NCI-H1092 treated with DMSO at 0.1 percent for 48 hours (cell line): ENCODE measurements at places on chromosomes 16 and 17.
A peak's percentile ranks its signal among the peaks of the same experiment; 100 is the strongest.

DNA sequence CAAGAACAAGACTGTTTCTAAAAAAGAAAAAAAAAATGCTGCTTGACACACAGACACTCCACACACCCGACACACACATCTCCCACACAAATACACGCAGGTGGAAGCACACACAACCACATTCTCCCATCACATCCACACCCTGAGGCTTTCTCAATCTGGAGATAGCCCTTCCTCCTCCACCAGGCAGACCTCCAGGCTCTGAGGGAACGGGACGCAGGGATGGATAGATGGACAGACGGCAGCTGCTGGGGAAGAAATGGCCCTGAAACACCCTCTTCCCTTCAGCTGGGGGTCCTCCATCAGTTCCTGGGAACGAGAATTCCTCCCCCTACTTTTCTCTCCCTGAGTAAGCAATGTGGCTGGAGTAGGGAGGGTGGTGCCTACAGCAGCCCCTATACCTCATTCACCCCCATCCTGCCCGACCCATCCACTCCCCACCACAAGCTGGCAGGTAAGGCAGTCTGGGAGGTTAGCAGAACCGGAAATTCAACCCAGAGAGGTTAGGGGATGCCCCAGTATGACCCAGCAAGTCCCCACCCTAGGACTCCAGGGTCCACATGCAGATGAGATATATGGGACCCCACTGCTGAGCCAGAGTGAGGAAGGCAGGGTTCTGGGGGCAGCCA, 4.1 kb upstream of the LITAFD start:
- no peak for DNase-seq

- DNase-seq: peak; percentile 57
Observed at GRCh38 chr17:74008196-74008595, 195.3 kb upstream of the RPL38 start.

GRCh38 chr16:78639775-78640174, 540.3 kb downstream of the WWOX start:
- DNase-seq: no peak

- no peak for DNase-seq
Observed at GRCh38 chr17:56157845-56158244, 4.6 kb downstream of the ANKFN1 start.

DNA sequence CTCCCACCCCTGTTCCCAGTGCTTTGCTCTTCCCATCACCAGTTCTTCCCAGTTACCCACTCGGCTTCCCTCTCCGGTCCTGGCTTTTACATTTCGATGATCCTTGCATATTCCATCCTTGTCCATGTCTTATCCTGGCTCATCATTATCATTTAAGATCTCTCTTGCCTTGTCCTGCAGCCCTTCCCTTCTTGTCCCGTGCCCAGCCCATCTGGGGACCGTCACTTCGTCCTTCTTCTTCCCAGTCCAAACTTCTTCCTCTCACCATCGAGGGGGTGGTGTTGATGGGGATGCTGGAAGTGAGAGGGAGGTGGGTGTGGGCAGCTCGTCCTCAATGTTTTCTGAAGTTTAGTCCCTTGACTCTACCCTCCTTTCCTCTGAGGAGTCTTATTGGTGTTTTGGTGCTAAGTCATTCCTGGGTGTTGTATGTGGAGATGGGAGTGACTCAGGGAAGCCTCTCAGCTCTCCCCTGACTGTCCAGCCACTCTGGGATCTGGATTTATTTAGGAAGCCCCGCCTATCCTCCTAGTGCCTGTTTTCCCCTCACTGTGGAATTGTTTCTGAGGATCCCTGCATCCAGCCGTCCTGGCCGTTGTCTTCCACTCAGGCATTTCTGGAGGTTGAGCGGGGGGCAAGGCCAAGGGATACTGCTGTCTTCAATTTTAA, 975 bp downstream of the SNX29 start:
- no peak for DNase-seq

DNA sequence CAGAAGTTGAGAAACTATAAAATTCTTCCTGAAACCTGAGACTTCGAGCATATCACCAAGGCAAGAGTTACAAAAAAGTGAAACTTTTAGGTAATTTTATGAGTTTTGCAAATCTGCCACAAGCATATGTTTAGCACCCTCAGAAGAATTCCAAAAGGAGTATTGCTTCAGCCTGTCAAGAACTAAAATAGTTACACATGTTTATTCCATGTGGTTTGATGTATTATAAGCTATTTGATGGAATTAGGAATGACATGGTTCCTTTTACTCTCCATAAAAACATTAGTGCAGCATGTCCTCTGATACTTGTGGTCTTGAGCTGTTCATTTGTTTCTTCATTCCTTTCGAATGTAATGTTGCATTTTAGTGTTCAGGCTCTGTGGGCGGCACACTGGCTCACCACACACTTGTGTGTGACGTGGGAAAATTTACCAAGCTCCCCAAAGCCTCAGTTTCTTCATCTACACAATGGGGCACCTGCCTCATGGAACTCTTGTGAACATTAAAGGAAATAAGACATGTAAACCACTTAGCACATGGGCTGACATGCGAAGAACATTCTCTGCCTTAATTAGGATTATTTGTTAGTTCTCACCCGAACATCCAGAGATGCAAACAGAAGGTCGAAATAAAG, 204.2 kb upstream of the FOXF1 start:
- DNase-seq: no peak

GRCh38 chr17:20291853-20292252, 175.5 kb downstream of the LGALS9B start:
- no peak for DNase-seq

- no peak for DNase-seq
Observed at GRCh38 chr16:85765211-85765610, 14.3 kb upstream of the C16orf74 start.

DNA sequence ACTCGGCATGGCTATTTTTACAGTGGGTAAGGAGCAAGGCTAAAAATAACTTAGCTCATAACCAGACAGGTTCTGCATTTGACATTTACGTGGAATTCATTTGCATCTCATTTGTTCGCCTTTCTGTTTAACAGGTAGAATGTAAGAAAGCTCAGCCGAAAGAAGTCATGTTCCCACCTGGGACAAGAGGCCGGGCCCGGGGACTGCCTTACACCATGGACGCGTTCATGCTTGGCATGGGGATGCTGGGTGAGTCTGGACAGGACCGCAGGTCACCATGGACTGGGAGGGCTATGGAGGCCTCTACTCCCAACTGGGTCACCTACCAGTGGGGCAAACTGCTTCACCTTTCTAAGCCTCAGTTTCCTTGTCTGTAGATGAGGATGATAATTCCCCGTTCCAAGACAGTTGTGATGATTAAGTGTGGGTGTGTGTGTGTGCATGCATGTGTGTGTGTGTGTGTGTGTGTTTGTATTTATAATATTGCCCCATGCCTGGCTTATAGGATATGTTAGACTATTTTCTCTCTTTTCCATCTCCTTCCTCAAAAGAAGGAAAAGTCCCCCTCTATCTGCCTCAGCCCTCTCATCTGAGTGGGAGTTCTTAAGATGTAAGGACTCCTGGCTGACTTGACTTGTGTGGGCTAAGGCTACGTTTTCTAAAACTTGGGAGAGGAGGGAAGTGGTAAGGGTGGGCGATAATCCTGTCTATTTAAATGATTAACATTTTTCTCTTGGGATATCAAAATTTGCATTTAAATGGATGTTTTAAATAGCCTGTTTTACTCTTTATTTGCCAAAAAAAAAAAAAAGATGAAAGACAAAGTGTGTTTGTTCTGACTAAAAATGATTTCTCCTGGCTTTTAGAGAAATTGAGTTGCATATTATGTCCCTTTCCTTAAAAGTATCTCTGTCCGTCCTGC, 129.0 kb downstream of the CCDC182 start:
- DNase-seq: no peak

DNA sequence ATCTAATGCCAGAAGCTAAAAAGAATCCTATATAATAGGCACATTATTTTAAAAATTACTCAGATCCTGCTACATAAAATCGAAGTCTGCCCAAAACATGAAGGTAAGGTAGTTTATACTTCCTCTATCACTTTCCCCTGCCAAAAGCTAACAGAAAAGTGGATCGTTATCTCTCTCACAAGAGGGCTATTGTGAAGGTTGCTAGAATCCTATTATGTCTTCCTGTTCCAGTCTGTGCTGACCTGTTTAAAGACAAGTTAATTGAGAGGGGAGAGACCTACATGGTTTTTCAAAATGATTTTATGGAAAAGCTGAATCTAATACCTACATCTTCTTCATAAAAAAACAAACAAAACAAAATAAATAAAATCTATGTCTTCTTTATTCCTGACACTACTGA, 1410.9 kb upstream of the CDH8 start:
- peak; percentile 86 for DNase-seq

GRCh38 chr16:13983625-13984024, 63.7 kb downstream of the ERCC4 start:
- DNase-seq: no peak

DNA sequence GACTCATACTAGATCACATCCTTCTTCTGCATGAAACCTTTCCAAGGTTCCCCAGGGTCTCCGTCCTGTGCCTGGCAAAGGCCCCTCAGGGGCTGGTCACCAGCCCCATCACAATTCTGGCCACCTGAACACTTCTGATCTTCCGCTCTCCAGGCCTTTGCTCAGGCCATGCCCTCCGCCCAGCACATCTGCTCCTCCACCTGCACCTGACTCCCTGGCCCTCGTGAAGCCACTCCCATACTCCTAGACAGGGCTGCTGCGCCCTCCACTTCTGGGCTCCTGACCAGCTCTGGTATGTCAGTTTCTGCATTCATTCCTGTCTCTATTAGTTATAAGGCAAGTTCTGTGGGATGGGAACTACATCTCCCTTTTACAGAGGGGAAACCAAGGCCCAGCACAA, 1.9 kb upstream of the MYL11 start:
- no peak for DNase-seq

DNA sequence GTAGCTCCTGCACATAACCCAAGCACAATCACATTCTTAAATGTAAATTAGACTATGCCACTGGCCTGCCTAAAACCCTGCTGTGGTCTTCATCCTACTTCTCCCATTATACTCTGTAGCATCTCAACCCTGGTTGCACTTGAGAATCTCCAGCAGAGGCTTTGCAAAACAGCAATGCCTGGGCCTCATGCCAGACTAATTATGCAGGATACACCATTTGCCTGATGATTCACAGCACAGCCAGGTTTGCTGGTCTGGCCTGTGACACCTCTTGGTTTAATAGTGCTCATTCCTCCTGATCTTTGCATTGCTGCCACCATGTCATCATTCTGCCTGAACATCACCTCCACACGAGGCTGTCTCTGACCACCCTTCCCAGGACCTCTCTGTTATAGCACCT, 491.9 kb upstream of the TOM1L1 start:
- DNase-seq: no peak

DNA sequence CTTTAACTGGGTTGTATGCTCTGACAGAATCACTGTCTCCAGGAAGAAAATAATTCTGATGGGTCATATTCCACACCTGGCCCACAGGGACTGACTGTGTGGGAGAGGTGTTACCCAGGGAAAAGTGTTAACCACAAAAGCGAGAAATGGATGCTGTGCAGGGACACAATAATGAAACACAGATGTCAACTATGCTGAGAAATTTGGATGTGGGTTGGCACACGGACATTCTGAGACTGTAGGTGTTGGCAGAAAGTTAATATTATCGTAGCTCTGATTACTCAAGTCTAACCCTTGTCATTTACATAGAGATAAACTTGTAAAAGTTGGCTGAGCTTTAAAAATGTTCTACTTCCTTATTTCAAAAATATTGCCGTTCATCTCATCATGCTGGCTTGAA, 19.6 kb downstream of the TMC5 start:
- no peak for DNase-seq
